ENCODE measurements at places on chromosomes 11 and 22.
A peak's percentile ranks its signal among the peaks of the same experiment; 100 is the strongest.

- no peak for DNase-seq
These were observed 9.9 kb downstream of the SYNGR1 start for GRCh38 chr22:39359659-39360195.

GRCh38 chr22:37581504-37581903 lies 1.6 kb upstream of the LGALS2 start:
- no peak for DNase-seq

DNA sequence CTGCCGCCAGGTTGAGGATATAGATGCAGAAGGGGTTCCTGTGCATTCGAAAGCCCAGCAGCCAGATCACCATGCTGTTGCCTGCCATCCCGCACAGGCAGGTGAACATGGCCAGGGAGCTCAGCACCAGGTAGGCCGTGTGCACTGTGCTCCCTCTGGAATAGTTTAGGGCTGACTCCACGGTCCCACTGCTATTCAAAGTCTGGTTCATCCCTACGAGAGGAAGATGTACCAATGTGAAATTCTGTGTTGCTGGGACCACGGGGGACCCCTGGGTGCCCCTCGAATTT lies at the start of gene MRGPRD:
Gene MRGPRD, minus strand, starts transcription at position 211 of the 290 bp plus-strand sequence. Its CDS starts 0 bp downstream, at position 211.
- no peak for DNase-seq

- DNase-seq: peak; percentile 33
These were observed 26.1 kb upstream of the EED start for GRCh38 chr11:86218125-86219084.

DNA sequence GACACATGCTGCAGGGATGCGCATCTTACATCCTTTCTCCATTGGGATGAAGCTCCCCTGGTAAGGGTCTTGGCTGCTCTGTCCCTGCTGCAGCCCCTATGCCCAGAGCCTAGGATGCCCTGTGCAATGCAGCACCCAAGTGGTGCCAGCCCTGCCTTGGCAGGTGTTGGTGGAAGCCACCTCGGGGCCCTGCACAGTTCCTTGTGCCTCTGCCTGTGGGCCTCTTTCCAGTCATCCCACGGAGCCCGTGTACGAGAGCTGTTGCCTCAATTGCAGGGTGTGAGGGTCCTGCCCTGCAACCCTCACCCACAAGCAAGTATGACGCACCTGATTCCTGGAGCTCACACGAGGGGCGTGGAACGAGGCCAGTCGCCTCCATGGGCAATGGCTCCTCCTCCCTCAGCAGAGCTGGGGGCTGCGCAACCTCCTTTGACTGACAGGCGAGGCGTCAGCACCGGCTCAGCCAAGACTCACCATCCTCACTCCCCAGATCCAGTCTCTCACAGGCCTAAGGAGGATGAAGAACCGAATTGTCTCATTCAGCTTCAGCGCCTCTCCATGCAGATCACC lies 719.6 kb downstream of the BRD1 start:
- DNase-seq: no peak

GRCh38 chr11:104332110-104332509 lies 168.2 kb upstream of the PDGFD start:
- DNase-seq: no peak

- DNase-seq: no peak
These were observed 181.4 kb downstream of the DBX1 start for GRCh38 chr11:19978668-19979518.

DNA sequence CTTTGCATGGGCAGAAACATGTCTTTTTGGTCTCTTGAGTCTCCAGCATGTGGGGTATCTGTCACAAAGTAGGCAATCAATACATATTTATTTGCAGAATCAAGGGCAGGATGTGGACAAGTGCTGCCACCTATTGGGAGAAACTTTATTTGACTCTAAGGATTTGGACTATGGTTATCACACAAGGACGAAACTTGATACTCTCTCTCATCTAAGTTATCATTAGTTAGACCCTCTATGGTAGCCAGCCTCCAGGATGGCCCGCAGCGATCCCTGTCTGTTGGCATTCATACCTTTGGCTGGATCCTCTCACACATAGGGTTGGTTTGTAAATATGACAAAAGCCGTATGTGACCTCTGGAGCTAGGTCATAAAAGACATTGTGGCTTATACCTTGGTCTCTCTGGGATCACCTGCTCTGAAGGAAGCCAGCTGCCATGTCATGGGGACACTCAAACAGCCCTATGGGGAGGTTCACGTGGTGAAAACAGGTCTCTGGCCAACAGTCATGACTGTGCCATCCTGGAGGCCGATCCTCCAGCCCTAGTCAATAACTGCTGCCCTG lies 1.1 kb upstream of the FBXO7 start:
- peak; percentile 69 for DNase-seq

DNA sequence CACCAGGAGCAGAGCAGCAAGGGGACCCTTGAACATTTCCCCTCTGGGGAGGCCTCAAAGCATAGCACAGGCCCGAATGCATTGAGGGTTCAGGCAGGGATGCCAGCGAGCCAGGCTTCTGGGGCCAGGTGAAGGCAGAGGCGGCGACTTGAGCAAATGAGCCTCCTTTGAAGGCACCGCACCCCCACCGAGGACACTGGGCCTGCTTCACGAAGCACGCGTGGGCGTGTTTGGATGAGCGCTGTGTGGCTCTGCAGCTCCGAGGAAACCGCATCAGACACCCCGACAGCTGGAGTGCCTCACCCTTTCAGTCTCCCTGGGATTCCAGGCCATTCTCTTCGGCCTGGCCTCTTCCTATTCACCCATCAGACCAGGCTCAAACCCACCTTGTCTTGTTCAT lies 301.8 kb downstream of the NTM start:
- DNase-seq: no peak

GRCh38 chr22:24128021-24128420 lies 53.3 kb upstream of the SUSD2 start:
- no peak for DNase-seq

- no peak for DNase-seq
These were observed at the start of gene RAB3IL1 for GRCh38 chr11:61917334-61918109. TSS of gene RAB3IL1 (minus strand) at chr11:61917566. CDS start at chr11:61917367, 199 bp downstream.

GRCh38 chr11:120137611-120138521 lies at the start of gene TRIM29:
TSS of gene TRIM29 (minus strand) at chr11:120138113. CDS start at chr11:120138031, 82 bp downstream.
- no peak for DNase-seq

- no peak for DNase-seq
These were observed 103.4 kb upstream of the NECTIN1 start for GRCh38 chr11:119832202-119832935.

DNA sequence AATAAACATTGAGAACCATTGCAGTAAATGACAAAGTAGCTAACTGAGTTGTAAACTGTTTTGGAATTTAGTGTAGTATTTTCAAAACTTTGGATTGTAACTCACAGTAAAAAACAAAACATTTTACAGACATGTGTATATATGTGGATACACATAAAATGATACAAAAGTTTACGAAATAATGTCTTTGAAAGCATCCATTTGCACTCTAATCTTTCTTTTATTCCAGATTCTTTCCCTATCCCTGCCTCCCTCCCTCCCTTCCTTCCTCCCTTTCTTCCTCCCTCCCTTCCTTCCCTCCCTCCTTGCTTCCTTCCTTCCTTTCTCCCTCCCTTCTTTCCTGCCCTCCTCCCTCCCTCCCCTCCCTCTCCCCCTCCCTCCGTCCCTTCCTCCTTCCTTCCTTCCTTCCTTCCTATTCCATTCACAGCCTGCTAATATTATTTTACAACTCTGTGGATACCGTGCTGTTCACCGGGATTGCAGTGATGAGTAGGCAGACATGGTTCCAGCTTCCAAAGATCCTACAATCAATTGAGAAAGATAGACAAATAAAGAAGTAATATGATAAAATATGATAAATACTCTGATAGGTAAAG lies 3.5 kb downstream of the RRM1 start:
- DNase-seq: no peak

DNA sequence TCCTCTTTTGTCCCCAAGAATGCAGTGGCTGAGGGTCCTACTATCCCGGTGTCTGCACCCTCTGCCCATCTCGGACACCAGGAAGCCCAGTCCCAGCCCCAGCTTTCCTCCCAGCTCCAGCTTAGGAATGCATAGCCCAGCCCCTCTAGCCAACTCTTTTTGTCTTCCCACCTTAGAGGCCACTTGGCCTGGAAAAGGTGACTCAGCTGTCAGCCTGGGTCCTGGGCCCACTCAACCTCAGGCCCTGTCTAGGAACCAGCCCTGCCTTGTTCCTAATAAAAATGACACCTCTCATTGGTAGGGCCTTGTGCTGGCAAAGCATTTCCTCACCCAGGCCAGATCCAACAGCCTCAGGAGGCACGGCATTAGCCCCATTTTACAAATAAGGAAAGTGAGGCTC lies 28.2 kb downstream of the PDE2A start:
- no peak for DNase-seq

DNA sequence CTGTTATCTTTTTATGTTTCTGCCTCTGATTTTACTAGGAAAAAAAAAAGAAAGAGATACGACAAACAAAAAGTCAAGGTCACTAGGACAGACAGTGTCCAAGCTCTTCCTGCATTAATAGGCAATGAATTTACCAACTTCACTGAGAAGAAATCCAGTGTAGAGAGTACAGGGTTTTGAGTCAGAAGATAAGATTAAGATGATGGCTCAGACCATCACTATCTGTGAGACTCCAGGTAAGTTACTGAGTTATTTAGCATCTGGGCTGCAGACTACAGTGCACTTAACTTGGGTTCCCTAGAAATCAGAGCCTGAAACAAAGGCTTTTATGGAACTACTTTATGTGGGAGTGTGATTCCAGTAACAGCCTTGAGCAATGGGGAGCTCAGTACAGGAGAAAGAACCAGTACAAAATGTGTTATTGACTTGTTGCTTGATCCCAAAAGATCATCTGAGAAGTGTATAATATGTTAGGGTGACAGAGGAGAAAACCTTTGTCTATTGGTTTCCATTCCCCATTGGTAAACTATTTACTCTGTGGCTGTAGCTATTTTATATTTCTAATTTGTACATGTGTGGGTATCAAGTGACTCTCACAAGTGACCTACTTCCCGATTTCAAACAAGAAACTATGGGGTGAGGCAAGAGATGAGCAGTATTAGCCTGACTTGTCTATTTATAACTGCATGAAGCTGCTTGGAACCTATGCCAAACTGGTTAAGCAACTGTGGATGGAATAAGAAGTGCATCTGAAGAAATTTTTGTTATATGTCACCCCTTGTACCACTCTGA lies 395.8 kb downstream of the RAB38 start:
- DNase-seq: no peak
